Stimulated activated CD4-positive, alpha-beta T cell treated with anti-CD3 and anti-CD28 coated beads, TNF-alpha, amount 100 ng/mL, for 4 hours (primary cell): ENCODE measurements at places on chromosomes 1 and 21.

DNA sequence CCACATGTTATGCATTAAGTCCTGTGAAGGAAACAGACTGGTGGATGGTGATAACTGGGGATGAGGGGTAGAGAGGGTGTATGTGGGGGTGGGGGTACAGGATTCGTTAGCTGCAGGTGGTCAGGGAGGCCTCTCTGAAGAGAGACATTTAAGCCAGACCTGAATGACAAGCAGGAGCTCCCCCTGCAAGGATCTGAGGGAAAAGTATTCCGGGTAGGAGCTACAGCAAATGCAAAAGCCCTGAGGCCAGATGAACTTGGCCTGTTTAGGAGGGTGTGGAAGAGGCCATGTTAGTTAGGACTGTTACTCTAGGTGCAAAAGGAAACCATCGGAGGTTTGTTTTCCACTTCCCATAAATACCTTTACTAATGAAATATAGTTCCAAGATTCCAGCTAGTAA, 9.9 kb downstream of the ARHGEF10L start:
- DNase-seq = no peak

GRCh38 chr1:222073307-222073995, 331.6 kb upstream of the DUSP10 start:
- DNase-seq = no peak

DNA sequence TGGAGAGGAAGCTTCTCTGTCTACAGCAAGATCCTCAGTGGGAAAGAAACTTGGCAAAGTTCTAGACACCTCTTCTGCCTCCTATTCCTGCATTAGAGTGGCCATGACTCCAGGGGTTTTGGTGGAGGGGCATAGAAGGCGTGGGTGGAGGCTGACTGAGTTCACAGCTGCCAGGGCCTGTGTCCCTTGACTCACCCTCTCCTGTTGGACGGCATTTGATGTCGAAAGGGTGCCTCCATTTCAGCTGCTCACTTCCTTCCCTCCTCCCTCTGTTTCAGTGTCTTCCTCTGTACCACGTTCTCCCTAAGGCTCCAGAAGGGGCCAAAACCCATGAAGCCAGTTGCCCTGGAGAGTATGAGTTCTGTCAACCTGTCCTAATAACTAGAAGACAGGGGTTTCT, 632 bp downstream of the TMEM79 start:
- DNase-seq = no peak

- DNase-seq = peak; percentile 15
Observed at GRCh38 chr1:58783090-58783992, 506 bp downstream of the JUN start.

DNA sequence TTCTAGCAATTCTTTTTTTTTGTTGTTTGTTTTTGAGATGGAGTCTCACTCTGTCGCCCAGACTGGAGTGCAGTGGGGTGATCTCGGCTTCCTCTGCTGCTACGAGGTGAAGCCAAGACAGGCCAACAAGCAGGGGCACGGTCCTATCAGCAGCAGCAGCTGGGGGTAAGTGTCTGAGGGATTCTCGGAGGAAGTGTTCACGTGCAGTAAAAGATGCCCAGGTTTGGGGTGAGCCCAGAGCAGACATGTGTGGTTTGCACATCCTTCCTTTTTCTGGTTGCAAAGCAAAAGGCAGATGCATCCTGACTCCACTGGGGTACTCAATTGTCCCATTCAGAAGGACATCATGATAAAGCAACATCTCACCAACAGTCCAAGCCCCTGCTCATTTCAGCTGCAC, 27.7 kb downstream of the PIGP start:
- DNase-seq = no peak

DNA sequence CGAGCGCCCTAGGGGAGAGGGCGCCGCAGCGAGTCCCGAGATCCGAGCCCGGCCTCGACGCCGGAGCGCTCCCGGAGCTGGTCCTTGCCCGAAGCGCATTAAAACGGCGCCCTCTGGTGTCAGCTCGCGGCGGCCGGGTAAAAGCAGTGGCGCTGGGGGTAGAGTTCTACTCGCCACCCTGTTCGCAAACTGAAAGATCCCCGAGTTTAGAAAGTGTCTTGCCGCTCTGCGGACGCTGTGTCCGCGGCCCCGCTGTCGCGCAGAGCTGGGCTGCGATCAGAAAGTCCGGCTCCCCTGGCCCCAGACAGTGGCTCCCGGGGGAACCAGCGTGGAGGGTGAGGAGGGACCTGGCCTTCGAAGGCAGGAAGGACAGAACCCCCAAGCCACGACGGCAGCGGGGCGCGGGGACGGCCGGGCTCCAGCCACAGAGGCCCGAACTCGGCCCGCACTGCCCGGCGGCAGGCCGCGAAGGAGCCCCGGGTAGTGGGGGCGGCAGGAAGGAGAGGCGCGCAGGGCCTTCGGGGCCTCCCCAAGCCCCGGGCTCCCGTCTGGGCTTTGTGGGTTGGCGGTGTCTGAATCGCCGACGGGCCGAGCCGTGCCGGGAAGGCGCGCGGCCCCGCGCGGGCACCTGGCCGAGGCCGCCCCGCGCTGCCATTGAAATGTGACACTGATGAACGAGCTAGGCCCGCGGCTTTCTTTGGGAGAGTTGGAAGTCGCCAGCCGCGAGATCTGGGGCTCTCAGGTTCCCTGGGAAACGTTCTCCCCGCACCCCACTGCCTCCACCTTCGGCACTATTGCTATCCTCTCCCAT, 39.1 kb upstream of the NFIA start:
- peak; percentile 72 for DNase-seq

DNA sequence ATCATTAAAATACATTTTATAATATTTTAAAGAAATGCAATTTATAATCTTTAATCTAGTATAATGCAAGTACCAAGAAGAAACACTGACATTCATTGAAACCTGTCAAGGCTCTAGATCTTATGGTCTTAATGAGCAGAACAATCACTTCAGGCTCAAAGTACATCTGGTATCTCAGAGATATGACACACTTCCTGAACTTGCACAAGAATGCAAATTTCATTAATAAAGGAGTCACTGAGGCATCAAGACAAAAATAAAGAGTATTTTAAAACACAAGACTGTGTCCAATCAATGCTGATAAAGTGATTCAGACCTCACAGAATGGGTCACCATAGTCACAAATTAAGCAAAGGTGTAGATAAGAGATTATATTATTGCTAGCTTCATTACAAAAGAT, 178.1 kb downstream of the AK5 start:
- no peak for DNase-seq

GRCh38 chr1:110341146-110341871, 2.1 kb downstream of the RBM15 start:
- DNase-seq = no peak

- DNase-seq = no peak
Observed at GRCh38 chr1:160755911-160756848, 17.1 kb downstream of the SLAMF7 start.

DNA sequence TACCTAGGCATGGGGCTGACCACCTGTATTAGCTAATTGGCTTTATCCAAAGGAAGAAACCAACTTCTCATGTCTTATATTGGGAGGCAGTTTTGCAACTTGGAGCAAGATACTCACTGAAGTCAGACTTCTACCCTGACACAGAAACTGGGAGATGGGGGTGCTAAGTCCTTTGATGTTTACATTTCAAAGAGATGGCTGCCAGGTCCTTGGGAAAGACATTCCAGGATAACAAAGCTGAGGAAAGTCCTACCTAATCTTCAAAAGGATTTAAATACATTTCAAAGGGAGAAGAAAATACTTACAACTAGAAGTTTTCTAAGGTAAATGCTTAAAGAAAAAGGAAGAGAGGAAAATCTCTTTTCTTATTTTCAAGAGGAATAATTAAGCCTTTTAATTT, 62.1 kb downstream of the FH start:
- no peak for DNase-seq

GRCh38 chr1:116556289-116557006, 14.4 kb downstream of the CD58 start:
- peak; percentile 30 for DNase-seq
